Stimulated activated CD8-positive, alpha-beta memory T cell treated with anti-CD3 and anti-CD28 coated beads, Interleukin-15, amount 100 ng/mL, for 4 hours (primary cell): ENCODE measurements at places on chromosomes 11 and 22.

DNA sequence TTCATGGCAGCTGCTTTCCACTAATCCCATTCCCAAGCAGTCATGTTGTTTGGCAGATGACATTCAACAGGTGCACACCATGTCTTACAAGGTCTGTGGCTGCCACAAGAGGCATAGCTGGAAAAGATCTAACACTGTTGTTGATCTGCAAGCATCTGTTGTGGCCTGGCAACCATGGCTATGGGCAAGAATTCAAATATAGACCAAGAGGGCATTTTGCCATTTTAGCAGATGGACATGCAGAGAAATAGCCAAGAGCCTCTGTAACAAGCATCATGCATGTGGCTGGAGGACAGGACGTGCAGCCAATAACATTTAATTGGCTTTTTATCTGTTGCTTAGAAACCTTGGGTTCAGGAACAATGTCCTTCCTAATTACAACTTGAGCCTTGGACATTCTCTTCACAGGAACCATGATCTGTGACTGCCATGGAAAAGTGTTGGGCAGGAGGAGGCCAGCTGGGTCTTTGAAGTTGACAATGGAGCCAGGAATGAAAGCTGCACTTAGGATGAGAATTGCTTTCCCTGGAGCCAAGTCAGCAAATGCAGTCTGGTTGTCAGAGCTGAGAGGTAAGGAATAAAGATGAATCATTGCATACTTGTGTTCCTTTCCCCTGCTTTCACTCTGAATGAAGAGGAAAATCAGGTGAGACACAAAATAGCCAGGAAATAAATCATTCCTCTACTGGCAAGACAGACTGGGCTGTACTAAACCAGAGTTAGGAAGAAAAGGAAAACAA lies 113.6 kb upstream of the ANO5 start:
- DNase-seq = no peak

DNA sequence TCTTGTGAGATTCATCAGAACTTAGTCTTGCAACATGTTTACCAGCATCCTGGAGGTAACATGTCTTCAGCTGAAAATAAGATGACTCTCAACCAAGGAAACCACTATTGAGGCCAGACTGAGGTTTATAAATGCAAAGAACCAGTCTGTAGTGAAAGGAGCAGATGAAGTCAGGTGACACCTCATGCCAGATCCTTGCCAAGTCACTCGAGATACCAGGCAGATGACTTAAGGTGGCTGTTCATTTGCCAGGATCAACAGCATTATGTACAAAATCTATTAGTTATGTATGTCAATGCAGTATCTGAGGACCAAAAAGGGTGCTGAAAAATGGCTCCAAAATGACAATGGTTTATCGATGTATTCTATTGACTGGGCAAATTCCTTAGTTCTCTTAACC lies 100.0 kb upstream of the SOX6 start:
- DNase-seq = no peak

DNA sequence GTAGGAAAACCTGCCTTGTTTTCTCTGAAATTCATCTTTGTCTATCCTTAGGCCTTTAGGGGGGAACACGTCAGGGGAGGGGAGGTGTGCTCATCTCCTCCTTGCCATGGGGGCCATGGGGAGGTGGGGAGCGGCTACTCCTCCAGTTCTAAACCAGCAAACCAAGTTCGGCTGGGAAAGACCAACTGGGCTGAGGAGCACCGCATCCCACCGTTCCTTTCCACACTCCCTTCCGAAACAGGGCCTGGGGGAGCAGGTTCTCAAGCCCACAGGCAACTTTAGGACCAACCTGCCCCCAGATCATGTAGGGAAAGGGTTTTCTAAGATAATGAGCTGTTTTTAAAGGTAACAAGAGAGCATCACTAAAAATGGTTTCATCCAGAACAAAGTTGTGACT lies 77.5 kb upstream of the PITPNB start:
- DNase-seq = no peak

GRCh38 chr11:14041040-14041439 lies 78.5 kb downstream of the SPON1 start:
- DNase-seq = no peak

DNA sequence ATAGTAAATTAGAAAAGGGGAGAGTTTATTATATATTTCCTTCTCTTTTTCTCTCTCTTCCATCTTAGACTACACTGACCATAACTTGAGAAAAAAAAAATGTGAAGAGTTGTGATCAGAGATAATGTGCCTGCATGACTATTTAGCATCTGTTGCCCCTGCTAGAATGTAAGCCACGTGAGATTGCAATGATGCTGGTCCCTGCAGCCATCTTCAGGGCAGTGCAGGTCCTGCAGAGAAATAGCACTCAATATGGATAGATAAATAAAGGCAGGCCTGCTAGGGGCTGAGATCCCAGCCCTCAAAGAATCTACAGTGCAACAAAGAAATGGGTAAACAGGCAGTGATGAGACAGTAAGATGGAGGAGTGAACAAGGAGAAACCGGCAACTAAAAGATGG lies 7.8 kb upstream of the DKK3 start:
- DNase-seq = no peak
